Right cardiac atrium (tissue), 5 donors: ENCODE measurements at places on chromosomes 16 and 17. TPM values are rescaled to one million over a fixed set of nuclear protein-coding genes. Genes with fewer than 3 reads are reported as not detected.

- no peak for DNase-seq
These were observed 72.1 kb downstream of the PRKCB start for GRCh38 chr16:23907903-23908302.

GRCh38 chr16:78372277-78372676, 272.8 kb downstream of the WWOX start:
- no peak for DNase-seq

DNA sequence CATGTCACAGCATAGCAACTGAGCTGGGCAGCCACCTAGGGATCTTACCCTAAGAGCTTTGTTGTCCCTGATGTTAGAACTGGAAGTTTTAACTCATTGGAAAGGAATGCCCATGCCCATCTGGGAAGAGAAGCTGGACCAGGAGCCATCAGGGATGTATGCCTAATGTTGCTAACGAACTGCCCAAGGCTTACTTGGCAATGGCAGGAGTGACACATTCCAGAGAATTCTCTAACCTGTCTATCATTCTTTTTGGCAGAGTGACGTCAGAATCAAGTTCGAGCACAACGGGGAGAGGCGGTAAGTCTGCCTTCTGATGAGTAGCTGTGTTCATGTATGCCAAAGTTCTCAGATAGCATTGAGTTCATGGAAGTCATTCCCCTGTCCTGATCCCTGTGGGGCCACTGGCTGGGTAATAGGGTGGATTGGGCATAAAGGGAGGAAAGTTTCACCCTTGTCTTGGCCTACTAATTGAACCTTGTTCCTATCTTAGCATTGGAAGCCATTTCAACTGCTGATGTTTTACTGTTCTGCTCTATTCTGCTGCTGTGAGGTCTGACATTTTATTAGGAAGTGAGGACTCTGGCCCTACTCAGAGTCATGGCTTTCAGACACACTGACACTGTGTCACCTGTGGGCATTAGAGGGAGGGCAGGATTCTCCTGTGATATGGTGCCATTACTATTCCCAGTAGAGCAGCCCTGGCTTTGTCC, 23.7 kb downstream of the MAP3K3 start:
- no peak for DNase-seq

DNA sequence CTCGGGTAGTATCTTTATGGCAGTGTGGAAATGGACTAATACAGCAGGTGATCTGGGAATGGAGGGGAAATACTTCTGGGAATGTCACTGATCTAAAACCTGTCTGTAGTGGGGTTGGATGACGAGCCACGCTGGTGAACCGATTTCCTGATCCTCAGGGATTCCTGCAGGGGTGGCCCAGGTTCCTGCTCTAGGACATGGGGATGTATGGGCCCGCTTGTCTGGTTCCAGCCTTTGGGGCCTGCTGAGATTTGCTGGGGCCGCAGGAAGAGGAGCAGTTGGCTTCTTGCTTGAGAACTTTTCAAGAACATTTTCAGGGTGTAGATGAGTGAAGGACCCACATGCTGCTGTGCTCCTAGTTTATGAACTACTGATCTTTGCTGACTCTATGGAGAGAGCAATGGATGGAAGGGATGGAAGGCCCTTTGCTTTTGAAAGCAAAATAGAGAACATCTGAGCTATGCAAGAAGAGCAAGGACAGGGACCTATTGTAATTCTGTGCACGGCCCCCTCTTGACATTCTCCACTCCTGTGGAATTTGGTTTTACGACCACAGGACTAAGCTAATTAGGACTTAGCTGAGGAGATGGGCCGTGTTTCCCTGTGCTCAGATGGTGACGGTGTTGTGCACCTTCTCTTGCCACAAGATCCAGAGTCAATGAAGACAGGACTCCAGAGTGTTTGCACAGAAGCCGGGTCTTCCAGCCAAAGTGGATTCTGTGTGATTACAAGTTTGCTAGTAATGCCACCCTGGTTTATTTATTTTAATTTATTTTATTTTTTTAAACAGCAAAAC, 90.5 kb downstream of the SEC14L1 start:
- DNase-seq = no peak

- no peak for DNase-seq
These were observed 33.2 kb downstream of the CCDC57 start for GRCh38 chr17:82179412-82179811.

DNA sequence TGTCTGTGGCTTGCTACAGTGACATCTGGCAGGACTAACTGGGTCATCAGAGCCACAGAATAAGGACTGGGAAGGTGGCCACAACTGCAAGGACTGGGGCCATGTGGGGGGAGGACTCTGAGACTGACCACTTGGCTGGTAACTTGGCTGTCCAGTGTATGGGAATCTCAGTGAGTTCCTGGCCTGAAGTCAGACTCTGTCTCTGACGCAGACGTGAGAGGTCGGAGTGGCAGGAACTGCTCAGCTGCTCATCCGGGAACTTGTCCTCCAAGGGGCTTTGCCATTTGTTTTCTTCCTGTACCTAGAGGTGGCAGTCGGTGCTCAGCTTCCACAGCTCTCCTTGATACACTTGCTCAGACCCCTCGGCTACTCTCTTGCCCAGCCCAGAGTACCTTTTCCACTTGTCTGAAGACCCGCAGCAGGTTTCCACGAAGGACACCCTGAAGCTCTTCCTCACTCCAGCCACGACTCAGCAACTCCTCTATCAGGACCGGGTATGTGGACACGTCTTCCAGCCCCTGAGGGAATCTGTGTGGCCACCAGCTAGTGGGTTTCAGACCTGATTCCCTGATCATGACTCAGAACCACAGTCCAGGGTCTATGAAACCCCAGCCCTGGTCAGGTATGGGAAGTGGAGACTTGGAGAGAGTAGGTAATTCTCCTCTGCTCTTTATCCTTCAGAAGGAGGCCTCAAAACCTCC, 7.3 kb upstream of the DPEP3 start:
- peak; percentile 58 for DNase-seq

GRCh38 chr16:11390573-11391495, 45.6 kb downstream of the RMI2 start:
- peak; percentile 30 for DNase-seq

KLHL10 gene
- 0.28 TPM for total RNA-seq

DNA sequence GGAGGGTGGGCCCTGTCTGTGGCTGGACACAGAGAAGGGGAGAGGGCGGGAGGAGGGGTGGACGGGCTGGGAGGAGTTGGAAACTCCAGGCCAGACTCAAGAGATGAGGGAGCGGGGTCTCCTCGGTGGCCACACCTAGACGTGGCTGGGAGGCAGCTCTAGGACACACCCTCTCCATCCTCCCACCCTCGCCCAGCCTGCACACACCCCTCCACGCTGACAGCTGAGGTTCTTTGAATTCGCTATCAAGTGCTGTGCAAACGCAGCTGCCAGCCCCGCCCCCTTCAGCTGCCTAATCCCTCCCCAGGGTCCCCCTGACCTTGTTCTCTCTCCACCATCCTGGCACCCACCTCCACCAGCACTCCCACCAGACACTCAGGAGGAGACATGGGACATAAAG, 48.7 kb downstream of the DNAH17 start:
- DNase-seq = no peak
